ENCODE measurements at places on chromosomes 5 and 9.

DNA sequence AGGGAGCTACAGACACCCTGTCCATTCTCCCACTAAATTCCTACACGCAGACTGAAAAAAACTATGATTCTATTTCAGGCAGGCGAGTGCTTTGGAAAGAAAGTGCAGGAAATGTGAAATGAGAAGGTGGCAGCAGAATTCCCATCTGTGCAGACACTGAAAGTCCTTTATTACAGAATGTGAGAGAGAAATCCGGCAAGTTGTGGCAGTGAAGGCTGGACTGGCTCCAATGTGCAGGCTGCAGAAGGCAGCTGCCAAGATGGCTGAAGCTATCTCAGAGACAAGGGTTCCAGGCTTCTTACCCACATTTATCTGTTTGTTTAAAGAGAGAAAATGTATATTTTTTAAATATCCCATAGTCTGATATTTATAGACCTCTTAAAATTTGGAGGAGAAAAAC, 161.8 kb upstream of the VLDLR start:
- no peak for DNase-seq

- no peak for DNase-seq
Observed at GRCh38 chr5:169065400-169065799, 235.5 kb downstream of the SLIT3 start.

DNA sequence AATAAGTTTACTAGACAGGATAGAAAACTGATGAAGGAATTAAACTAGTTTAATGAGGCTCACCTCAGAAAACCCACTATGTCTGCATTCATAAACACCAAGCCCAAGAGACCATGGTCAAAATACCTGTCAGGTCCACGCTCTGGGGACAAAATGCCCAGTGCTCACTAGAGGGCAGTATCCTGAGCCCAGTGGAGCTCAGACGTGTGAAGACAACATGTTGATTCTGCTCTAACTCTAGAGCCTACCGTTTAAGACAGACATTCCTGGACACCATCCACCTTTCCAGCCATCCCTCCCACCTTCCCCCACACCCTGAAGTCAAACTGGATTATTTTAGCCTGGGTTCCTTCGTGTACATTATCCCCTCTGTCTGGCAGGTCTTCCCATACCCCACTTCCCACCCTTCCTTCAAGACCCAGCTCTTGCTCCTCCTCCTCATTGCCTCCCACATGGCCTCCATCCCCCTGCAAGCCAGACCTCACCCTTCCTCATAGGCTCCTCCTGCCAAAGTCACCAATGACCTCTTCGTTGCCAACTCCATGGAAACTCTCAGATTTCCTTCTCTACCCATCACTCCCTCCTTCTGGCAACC, 142.3 kb upstream of the FSTL4 start:
- peak; percentile 5 for DNase-seq

DNA sequence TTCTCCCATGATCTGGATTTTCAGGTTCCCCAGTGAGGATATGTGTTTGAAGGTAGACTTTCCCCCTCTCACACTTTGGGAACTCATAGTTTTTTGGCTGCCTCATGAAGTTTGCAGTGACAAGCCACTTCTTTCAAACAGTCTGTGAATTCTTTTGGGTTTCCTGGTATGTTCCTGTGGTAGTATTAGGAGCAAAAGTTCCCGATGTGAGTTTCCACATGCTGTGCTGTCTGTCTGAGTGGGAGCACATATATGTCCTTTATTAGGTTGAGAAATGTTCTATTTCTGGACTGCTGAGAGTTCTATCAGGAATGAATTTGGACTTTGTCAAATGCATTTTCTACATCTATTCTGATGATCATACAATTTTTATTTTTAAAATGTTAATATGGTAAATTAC, 273.2 kb upstream of the TARS1 start:
- no peak for DNase-seq

- DNase-seq: no peak
Observed at GRCh38 chr5:179221196-179221876, 123.9 kb downstream of the ADAMTS2 start.

- peak; percentile 96 for DNase-seq
Observed at GRCh38 chr9:136949817-136950655, 2.0 kb upstream of the LCN12 start.

GRCh38 chr9:81430727-81431126, 258.6 kb downstream of the TLE1 start:
- DNase-seq: no peak

GRCh38 chr5:38843665-38844064, 2.1 kb upstream of the OSMR start:
- DNase-seq: no peak

DNA sequence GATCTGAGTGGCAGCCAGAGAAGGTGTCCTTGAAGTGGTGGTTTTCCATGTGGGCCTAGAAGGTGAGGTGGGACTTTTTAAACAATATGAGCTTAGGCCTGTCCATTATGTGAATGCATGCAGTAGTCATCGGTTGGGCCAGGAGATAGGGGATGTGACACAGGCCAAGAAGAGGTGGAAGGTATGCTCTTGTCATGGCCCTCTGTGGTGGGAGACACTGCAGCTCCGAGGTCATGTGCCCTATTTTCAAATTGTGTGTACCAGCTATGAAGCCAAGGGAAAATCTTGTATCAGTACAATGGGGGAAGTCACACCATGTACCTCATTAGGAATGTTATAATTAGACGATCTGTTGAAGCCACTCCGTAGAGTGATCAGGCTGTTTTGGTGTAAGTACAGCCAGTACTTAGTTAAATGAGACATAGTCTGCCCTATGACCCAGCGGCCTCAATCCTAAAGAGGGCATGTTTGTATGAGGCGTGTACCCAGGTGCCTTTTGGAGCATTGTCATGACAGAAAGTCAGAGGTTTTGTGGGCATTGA, 280.1 kb downstream of the MAST4 start:
- DNase-seq: no peak

GRCh38 chr5:139808481-139809330, 13.1 kb downstream of the PSD2 start:
- DNase-seq: peak; percentile 14

DNA sequence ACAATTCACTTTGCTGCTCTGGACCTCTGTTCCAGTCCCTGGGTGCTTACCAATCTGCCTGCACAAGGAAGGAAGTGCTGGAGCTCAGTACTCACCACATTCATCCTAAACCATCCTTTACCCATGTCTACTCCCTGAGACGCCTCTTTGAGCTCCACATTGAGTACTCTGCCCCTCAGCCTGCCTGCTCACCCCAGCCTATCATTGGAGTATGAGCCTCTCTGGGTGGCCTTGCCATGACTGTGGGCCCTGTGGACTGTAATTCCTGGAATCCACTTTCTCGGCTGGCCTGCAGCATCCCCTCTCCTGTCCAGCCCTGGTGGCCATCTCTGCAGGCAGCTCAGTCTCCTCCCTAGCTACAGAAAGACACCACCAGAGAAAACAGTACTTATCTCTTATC, 428.6 kb downstream of the SPOCK1 start:
- DNase-seq: no peak

DNA sequence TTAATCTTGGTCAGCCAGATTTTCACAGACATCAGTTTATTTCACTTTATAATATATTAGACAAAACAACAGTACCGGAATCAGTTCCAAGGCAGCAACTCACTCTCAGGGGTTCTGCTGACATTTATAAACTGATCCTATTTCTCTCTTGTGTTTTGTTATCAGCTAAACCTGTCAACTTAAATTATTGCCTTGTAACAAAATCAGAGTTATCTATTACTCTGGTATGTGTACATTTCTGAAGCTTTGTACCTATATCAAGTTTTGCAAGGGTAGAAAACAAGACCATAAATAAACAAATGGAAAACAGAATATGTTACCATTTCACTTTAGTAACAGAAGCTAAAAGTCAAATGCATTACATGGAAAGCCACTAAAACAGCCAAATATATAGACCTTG, 122.1 kb downstream of the SIL1 start:
- DNase-seq: no peak

DNA sequence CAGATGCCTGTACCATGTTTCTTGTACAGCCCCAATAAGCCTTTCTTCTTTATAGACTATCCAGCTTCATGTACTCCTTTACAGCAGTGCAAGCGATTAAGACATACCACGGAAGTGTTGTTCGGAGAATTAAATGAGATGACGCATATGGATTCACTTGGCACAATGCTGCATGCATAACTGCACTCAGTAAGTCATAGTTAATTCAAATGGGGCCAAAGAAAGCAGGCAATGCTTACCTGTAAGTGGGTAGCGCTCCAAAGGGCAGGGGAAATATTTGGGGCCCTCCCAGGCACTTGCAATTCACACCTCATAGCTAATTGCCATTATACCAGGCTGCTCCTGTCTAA, 7.7 kb upstream of the ADRA1B start:
- DNase-seq: no peak

- DNase-seq: no peak
Observed at GRCh38 chr5:95076395-95077185, 208.3 kb downstream of the MCTP1 start.

- DNase-seq: peak; percentile 33
Observed at GRCh38 chr9:105051897-105052296, 123.9 kb upstream of the ABCA1 start.

- DNase-seq: peak; percentile 62
Observed at GRCh38 chr5:151222790-151223446, 974 bp downstream of the CCDC69 start.

DNA sequence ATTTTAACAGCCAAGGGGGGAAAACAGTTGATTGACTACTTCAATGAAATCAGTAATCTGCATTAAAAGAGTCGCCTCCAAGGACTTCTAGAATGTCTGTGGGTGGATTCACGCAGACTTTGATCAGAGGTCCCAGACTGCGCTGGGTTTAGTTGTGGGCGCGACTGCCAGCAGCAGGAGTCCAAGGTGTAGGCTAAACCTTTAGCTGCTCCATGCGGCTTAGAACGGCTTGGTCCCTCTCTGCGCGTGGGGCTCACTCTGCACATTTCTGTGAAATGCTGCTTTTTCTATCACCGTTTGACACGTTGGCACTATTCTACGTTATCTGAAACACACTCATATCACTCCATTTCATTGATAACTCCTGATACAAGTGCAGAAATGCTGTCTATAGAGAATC, 48.6 kb upstream of the IRX2 start:
- DNase-seq: no peak

DNA sequence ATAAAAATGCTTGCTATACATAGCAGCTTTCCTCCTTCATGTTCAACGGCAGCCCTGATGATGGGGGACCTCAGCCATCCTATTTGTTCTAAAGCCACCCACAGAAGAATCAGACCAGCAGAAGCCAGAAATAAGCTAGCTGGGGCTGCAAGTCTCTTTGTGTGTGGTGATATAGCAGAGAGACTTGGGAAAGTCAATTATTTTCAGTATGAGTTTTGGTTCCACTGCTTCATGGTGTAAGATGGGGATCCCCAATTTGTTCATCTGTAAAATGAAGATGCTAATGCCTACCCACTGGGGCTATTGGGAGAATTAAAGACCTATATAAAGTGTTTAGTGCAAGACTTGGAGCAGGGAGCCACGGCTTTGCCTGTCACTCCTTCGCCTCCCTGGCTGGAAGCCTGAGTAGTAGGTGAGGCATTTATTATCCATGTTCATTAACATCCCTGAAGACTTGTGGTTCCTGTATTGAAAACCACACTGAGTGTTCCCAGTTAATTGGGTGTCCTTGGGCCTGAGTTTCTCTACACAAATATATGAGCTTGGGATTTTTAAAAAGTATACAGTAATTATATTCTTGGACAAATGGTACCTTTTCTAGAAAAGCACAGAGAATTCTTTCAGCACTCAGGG, 210.1 kb upstream of the SLC24A2 start:
- no peak for DNase-seq

GRCh38 chr9:120514405-120514804, 65.6 kb downstream of the CDK5RAP2 start:
- DNase-seq: no peak

GRCh38 chr5:174064171-174064570, 18.7 kb downstream of the NSG2 start:
- DNase-seq: no peak

GRCh38 chr9:693201-694091, 148.1 kb upstream of the DMRT1 start:
- DNase-seq: no peak

GRCh38 chr5:33734537-33734936, 157.3 kb downstream of the ADAMTS12 start:
- no peak for DNase-seq

DNA sequence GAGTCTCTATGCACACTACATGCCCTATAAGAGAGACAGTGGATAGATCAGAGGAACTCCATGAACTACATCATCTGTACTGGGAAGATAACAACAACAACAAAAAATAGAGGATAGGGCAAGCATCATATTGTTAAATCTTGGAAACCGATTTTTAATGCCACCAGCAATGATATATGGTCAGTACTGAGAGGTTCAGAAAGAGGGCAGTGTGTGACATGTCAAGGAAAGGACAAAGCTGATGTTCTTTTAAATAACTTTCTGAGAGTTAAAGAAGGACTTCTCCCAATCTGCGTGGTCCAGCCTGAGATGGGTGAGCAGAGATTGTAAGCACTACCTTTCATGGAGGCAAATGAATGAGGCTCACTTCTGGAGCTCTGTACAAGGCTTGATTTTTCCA, 62.0 kb upstream of the PHF24 start:
- no peak for DNase-seq

DNA sequence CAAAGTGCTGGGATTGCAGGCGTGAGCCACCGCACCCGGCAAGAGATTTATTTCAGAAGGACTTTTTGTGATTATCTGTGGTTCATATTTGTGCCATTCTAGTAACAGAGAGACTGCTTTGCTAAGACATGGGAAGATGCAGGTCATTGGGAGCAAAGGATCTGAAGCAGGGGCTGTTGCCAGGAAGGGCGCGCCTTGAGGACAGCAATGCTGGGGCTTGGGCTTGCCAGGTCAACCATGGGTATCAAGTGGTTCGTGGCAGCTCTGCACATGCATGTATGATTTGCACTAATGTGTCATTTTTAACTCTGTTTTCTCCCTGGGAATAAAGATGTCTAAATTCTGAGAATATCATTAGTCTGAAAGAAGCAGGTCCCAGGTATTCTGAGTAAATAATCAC, 17.0 kb downstream of the ADAMTS2 start:
- no peak for DNase-seq

DNA sequence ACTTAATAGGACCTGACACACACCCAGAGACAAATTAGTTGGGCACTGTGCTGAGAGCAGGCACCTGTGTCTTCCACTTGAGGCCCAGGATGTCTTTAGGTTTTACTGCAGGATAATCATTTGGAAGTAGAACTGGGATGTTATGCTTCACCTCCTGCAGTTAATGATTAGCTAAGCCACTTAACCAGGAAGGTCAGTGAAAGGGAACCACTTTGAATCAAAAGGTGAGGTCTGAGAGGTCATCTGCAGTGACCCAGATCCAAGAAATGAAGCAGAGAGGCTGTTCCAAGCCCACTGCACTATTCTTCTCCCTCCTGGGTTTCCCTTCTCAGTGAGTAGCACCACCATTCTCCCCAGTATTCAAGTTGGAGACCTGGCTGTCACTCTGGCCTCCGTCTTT, 110.5 kb downstream of the SNX18 start:
- no peak for DNase-seq

DNA sequence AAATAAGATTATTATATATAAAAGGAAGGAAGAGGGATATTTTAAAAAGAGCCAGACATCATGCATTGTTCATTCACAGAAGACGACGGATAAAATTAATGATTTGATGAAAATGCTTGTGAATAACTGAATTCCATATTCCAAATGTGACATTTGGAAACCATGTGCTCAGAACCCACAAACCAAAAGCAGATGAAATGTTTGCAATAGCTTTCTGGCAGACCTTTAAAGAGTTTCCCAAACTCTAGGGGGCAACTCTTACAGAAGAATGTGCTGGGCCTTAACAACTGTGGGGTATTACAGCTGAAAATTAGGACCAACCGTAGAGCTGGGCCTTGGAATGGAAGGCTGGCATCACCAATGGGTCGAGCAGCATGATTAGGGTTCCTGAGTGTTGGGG, 471.0 kb downstream of the EFNA5 start:
- no peak for DNase-seq

Data from CD4-positive, alpha-beta T cell treated with Interleukin-10 for 1 hour (primary cell).